A673 (cell line): ENCODE measurements at places on chromosomes 1 and 21.
A peak's percentile ranks its signal among the peaks of the same experiment; 100 is the strongest.

GRCh38 chr1:203131548-203132200 is 4.1 kb downstream of the ADORA1 start:
- no peaks in the 10 kb centered on the region for H3K36me3 ChIP-seq
- no peak for DNase-seq
- H3K27ac ChIP-seq, result no peak overlapping the region
- H3K4me3 ChIP-seq, result no peak overlapping the region
- H3K4me1 ChIP-seq, result peaks cover 15% of the 10 kb centered on the region

DNA sequence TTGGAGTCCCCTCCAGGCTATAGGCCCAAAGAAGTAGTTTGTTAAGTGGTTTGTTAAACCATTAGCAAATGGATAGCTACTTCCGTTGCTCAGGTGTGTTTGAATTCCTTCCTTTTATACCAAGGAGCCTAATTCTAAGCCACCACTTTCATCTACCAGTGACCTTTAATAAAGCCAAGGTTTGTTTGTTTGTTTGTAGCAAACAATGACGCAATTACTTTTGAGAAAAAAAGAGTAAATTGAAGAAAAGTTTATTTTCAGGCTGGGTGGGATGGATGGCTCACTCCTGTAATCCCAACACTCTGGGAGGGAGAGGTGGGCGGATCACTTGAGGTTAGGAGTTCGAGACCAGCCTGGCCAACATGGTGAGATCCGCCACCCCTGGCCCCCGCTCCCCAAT is 30.8 kb upstream of the RD3 start:
- no peak for DNase-seq
- no peaks in the 10 kb centered on the region for H3K27me3 ChIP-seq
- H3K27ac ChIP-seq, result no peak overlapping the region

- no peaks in the 10 kb centered on the region for H3K36me3 ChIP-seq
- DNase-seq, result no peak
- H3K27me3 ChIP-seq, result peaks cover 42% of the 10 kb centered on the region
- no peak overlapping the region for H3K27ac ChIP-seq
- no peaks in the 10 kb centered on the region for H3K4me1 ChIP-seq
- no peak overlapping the region for H3K4me3 ChIP-seq
Observed at GRCh38 chr1:181777812-181778211, 283.7 kb downstream of the ZNF648 start.

DNA sequence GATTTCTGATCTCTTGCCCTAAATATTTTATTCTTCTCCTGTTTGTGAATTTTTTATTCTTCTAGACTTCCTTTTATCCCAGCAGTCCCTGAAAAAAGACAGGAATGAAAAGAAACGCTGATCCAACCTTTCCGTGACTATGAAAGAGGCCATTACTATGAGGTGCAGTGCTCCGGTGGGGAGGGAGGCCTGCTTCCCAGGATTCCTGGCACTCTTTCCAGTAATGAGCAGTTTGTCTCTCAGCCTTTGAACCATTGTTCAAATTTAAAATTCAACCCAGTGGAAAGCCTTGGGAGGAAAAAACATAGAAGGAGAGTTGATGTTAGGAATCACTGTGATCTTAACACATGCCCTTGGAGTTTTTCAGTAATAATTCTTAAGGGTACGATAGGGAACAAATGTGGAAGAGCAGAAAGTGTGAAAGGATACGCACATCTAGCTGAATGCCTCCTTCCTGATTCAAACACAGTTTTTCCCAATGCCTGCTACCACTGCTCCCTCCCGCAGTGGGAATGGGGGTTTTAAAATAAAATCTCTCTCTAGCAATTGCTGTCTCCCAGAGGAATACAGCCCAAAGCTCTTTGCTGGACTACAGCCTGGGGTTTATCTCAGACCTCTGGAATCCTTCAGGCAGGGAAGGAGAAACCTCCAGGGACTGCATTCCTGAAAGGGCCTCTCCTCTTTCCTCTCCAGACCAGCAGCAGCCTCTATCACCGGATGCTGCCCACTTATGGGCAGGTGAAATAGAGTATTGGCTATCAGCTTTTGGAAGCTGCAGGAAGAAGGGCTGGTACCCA is 6.1 kb downstream of the IER5 start:
- no peaks in the 10 kb centered on the region for H3K27me3 ChIP-seq
- H3K4me1 ChIP-seq, result peaks cover 83% of the 10 kb centered on the region
- peaks cover 13% of the 10 kb centered on the region for H3K36me3 ChIP-seq
- DNase-seq, result peak; percentile 54
- no peak overlapping the region for H3K4me3 ChIP-seq

- peak within 1 kb of the TSS; percentile 74 for H3K4me3 ChIP-seq
- peak; percentile 91 for DNase-seq
- no peaks in the 10 kb centered on the region for H3K36me3 ChIP-seq
- no peaks in the 10 kb centered on the region for H3K27me3 ChIP-seq
- H3K4me1 ChIP-seq, result peaks cover 30% of the 10 kb centered on the region
Observed at GRCh38 chr1:51519048-51519864, at the start of gene EPS15. Gene EPS15 (minus strand): TSS chr1:51519266. CDS start chr1:51519231, 35 bp downstream.

DNA sequence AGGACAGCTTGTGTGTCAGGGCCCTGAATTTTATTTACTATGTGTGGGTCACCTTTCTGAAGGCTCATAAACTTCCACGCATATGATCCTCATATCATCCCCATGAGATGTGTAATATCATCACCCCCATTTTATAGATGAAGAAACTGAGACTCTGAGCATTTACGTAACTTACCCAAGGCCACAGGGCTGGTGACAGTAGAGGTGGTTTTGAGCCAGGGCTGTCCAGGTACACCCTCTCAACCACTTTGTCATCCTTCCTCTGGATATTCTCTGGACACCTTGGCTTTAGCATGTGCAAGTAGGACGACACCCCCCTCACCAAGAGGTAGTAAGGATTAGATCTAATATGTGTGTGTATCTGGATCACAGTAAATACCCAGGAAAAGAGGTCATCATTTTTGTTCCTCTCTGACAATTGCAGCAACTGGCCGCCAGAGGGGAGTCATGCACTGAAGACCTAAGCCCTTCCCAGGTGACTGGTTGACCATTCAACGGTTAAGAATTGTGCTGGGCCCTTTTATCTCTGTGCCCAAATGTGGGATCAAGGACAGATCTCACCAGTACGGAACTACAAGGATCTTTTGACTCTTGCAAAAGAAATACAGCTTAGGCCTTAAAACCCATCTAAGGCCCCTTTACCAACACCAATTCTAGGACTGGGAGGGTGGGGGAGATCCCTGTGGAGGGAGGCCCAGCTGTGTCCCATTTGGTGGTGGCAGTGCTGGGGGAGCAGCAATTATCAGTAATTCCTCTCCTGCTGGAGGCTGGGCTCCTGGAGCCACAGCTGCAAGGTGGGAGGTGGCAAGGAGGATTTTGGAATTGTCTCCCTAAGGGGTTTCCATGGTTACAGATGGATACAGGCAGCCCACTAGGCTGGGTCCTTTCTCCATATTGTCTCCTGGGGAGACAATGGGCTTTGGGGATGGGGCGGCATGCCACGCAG is 13.7 kb upstream of the E2F2 start:
- peak; percentile 88 for DNase-seq
- H3K4me3 ChIP-seq, result no peak overlapping the region
- H3K27ac ChIP-seq, result no peak overlapping the region
- H3K4me1 ChIP-seq, result peaks cover 18% of the 10 kb centered on the region

GRCh38 chr1:2378441-2378851 is 12.9 kb downstream of the MORN1 start:
- H3K27ac ChIP-seq, result no peak overlapping the region
- H3K4me1 ChIP-seq, result no peaks in the 10 kb centered on the region
- H3K27me3 ChIP-seq, result no peaks in the 10 kb centered on the region
- H3K36me3 ChIP-seq, result no peaks in the 10 kb centered on the region
- DNase-seq, result no peak

GRCh38 chr1:154896771-154897286 is 26.7 kb upstream of the KCNN3 start:
- peaks cover 20% of the 10 kb centered on the region for H3K4me1 ChIP-seq
- no peaks in the 10 kb centered on the region for H3K27me3 ChIP-seq
- H3K4me3 ChIP-seq, result no peak overlapping the region
- no peaks in the 10 kb centered on the region for H3K36me3 ChIP-seq

DNA sequence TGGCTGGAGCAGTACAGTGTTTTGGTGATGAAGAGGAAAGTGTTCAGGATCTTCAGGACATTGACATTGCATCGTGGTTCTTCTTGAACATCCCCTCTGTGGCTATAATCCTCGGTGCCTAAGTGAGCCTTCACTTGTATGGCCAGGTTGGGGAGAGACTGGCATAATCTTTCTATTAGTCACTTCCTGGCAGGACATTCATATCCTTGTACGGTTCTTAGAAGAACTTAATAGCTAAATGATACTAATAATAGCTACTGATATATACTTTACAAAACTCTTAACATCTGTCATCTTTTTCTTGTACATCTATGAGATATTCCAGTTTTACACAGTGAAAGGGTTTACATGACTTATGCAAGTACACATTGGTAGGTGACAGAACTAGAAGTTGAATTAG is 35.8 kb downstream of the CELF3 start:
- H3K4me1 ChIP-seq, result peaks cover 8% of the 10 kb centered on the region
- H3K4me3 ChIP-seq, result no peak overlapping the region
- no peaks in the 10 kb centered on the region for H3K27me3 ChIP-seq
- DNase-seq, result peak; percentile 68

GRCh38 chr1:2290595-2291510 is 62.7 kb downstream of the SKI start:
- H3K4me1 ChIP-seq, result peaks cover 59% of the 10 kb centered on the region
- DNase-seq, result peak; percentile 94
- no peaks in the 10 kb centered on the region for H3K36me3 ChIP-seq
- peak overlapping the region; percentile 70 for H3K27ac ChIP-seq

DNA sequence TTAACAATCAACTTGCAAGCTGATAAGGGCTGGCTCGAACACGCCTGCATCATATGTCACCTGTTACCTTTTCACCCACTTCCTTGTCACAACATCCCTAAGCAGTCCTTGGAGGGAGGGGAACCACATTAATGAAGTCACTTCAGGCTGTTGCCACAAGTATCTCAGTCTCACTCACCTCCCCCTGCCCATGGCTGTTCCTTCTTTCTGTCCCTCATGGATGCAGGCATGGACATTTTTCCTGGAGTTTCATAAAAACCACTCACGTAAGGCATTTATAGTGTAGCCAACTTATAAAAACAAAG is 76.8 kb upstream of the ANGPTL1 start:
- H3K27ac ChIP-seq, result no peak overlapping the region
- no peak for DNase-seq
- H3K27me3 ChIP-seq, result no peaks in the 10 kb centered on the region
- H3K36me3 ChIP-seq, result no peaks in the 10 kb centered on the region

DNA sequence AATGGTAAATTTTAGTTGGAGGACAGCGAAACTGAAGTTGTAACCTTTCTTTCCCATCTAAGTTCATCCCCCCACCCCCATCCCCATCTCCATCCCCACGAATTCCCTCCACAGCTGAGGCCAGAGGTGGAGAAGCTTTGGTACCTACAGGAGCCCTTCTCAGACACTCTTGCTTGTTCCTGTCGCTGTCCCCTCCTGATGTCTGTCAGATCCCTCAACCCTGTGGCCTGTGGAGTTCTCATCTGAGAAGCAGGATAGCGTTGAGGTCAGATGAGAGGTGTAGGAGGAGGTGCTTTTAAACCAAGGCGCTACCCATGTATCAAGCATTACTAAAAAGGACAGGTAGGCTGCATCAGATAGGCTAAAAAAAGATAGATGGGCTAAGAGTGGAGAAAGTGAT is 769 bp downstream of the NTPCR start:
- H3K4me3 ChIP-seq, result peak overlapping the region; percentile 73
- peak; percentile 8 for DNase-seq
- H3K27ac ChIP-seq, result peak overlapping the region; percentile 74
- H3K36me3 ChIP-seq, result no peaks in the 10 kb centered on the region
- H3K27me3 ChIP-seq, result no peaks in the 10 kb centered on the region

- H3K36me3 ChIP-seq, result no peaks in the 10 kb centered on the region
- no peaks in the 10 kb centered on the region for H3K4me1 ChIP-seq
- no peak for DNase-seq
- peak overlapping the region; percentile 12 for H3K4me3 ChIP-seq
- no peaks in the 10 kb centered on the region for H3K27me3 ChIP-seq
- H3K27ac ChIP-seq, result no peak overlapping the region
Observed at GRCh38 chr1:243483071-243483771, 227.4 kb downstream of the SDCCAG8 start.

DNA sequence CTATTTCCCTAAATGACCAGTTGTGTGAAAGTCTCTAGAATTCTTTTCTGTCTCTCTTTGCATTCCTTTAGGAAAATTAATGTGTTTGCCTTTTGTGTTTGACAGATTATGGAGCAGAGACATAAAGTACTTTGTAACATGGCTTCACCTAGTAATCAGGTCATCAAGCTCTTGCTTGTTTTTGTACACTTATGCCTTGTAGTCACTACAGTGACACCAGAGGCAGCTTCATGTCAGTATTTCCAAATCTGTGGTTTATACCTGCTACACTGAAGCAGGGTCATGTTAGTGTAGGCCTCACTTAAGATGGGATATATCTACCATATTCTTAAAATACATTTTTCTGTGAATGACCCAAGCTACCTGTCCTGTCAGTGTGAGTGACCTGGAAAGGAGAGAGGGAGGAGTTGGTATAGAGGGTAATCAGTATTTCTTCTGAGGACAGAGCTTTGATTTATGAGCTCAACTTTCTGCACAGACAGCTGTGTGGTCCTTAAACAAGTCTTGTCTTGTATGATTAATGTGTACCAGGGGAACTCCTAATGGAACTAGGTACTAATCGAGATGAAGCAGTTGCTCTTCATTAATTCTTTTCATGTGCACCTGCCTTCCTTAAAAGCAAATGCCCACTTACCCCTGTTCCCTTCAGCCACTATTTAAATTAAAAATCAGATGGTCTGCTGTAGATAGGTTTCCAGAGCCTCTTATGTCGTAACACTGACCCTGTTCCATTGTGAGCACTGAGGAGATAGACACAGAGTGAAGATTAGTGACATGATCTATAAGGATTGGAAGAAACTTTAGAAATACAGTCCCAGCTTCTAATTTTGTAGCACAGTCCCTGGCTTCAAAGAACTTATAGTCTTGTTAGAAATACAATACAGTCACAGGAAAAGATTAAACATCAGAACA is 45.7 kb downstream of the MACO1 start:
- DNase-seq, result no peak
- peaks cover 3% of the 10 kb centered on the region for H3K4me1 ChIP-seq
- H3K36me3 ChIP-seq, result no peaks in the 10 kb centered on the region

DNA sequence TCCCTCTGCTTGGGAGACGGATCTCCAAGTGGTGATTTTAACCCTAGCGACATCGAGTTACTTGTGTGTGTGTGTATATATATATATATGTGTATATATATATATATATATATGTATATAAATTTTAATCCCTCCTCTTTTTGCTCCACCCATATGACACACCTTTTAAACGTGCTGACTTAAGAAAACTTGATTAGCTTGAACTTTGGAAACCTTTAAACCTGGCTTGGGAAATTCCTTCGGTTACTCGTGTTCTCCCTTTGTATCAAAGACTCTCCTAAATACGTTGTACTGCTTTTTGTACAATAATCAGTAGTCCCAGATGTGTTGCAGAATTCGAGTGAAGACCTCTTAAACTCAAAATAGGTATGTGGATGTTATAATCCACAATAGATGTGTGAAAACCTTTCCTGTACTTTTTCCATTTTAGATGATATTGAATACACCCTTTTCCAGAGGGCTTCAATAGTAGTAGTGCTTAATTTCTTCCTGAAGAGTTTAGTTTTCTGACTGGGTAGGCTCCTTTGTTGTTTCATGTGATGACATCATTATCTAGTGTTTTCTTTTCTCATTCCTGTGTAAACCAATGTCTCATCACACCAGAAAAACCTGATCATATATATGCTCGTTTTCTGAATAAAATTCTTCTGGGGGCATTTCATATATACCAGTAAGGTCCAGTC is 1.4 kb downstream of the RNF11 start:
- DNase-seq, result no peak
- H3K4me3 ChIP-seq, result peak overlapping the region; percentile 93
- H3K27ac ChIP-seq, result peak overlapping the region; percentile 86
- H3K27me3 ChIP-seq, result no peaks in the 10 kb centered on the region
- H3K4me1 ChIP-seq, result peaks cover 24% of the 10 kb centered on the region

- H3K36me3 ChIP-seq, result peaks cover 34% of the 10 kb centered on the region
- H3K27me3 ChIP-seq, result no peaks in the 10 kb centered on the region
- no peak overlapping the region for H3K27ac ChIP-seq
Observed at GRCh38 chr1:46653405-46653958, 14.7 kb downstream of the ATPAF1 start.
